ENCODE measurements at places on chromosomes 2 and 18. TPM values are rescaled to one million over a fixed set of nuclear protein-coding genes. Genes with fewer than 3 reads are reported as not detected.

DNA sequence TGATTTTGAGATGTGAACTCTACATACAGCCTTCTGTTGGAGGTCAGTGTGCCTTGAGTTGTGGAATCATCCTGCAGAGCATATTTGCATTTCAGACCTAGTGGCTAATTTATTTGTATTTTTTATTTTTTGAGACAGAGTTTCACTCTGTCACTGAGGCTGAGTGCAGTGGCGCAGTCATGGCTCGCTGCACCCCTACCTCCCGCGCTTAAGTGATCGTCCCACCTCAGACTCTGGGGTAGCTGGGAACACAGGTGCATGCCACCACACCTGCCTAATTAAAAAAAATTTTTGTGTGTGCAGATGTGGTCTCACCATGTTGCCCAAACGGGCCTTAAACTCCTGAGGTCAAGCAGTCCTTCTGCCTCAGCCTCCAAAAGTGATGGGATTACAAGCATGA, 104.4 kb downstream of the ASXL3 start:
- H3K4me1 ChIP-seq = no peaks in the 10 kb centered on the region
- no peak for DNase-seq
- no peaks in the 10 kb centered on the region for H3K36me3 ChIP-seq
- no peak overlapping the region for H3K4me3 ChIP-seq
- H3K27ac ChIP-seq = no peak overlapping the region

GRCh38 chr2:22692746-22693145, 692.2 kb upstream of the KLHL29 start:
- H3K27me3 ChIP-seq = no peaks in the 10 kb centered on the region
- H3K27ac ChIP-seq = no peak overlapping the region
- H3K36me3 ChIP-seq = no peaks in the 10 kb centered on the region
- H3K4me1 ChIP-seq = no peaks in the 10 kb centered on the region
- DNase-seq = no peak
- no peak overlapping the region for H3K4me3 ChIP-seq

GRCh38 chr18:24120676-24121075, 18.2 kb upstream of the CABYR start:
- H3K27ac ChIP-seq = no peak overlapping the region
- H3K4me1 ChIP-seq = no peaks in the 10 kb centered on the region
- H3K36me3 ChIP-seq = peaks cover 2% of the 10 kb centered on the region
- DNase-seq = no peak

Gene NPAS2
- 35.9 TPM for total RNA-seq

DNA sequence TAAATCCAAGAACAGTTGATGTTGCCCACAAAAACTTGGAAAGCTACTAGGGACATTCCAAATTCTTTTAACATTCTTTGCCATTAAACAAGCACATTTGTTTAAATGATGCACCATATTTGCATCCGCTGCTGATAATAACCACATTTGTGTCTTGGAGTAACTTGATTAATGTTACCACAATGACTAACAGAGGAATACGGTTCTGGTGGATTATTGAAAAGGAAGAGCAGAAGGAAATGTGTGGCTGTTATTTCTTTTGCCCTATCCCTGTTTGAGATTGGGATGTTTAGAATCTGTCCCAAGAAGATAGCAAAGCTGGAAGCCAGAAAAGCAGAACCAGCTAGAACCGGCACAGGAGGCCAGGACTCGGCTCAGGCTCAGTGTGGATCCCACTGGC, 39.2 kb upstream of the RASGRP3 start:
- no peak for DNase-seq
- no peak overlapping the region for H3K27ac ChIP-seq
- H3K4me3 ChIP-seq = no peak overlapping the region
- no peaks in the 10 kb centered on the region for H3K27me3 ChIP-seq

Gene ASPRV1
- total RNA-seq = 3.4 TPM

- no peak overlapping the region for H3K4me3 ChIP-seq
- no peak for DNase-seq
- no peaks in the 10 kb centered on the region for H3K4me1 ChIP-seq
- no peaks in the 10 kb centered on the region for H3K27me3 ChIP-seq
Observed at GRCh38 chr2:53670331-53670730, 97.3 kb upstream of the CHAC2 start.

GRCh38 chr2:222610746-222611145, 45.1 kb downstream of the FARSB start:
- no peaks in the 10 kb centered on the region for H3K4me1 ChIP-seq
- DNase-seq = no peak
- no peak overlapping the region for H3K27ac ChIP-seq
- no peaks in the 10 kb centered on the region for H3K27me3 ChIP-seq
- no peak overlapping the region for H3K4me3 ChIP-seq

Gene RAB6D
- total RNA-seq = not detected

- no peak for DNase-seq
- H3K36me3 ChIP-seq = peaks cover 1% of the 10 kb centered on the region
- H3K4me1 ChIP-seq = no peaks in the 10 kb centered on the region
Observed at GRCh38 chr2:190443055-190443454, 34.9 kb downstream of the MFSD6 start.

Gene CXCR4
- total RNA-seq = 18.1 TPM

DNA sequence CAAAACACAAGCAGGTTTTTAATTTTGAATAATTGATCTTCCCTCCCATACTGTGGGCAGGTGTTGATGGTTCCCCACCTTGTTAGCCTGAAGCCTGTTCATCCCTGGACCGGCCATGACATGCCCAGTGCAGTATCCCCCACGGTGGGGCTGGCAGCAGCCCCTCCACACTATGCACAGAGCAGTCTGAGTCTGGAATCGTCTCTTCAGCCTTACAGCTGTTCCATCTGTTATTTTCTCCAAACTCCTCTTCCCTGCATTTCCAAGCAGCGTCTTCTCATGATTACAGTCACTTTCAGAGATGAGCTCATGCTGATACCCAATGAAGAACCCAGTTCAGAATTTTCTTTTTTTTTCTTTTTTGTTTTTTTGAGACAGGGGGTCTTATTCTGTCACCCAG, 68.2 kb downstream of the ADI1 start:
- H3K4me1 ChIP-seq = no peaks in the 10 kb centered on the region
- H3K27ac ChIP-seq = no peak overlapping the region
- H3K4me3 ChIP-seq = no peak overlapping the region
- DNase-seq = no peak

Gene LIPG
- 9.1 TPM for total RNA-seq

Gene ALPP
- total RNA-seq = not detected

DNA sequence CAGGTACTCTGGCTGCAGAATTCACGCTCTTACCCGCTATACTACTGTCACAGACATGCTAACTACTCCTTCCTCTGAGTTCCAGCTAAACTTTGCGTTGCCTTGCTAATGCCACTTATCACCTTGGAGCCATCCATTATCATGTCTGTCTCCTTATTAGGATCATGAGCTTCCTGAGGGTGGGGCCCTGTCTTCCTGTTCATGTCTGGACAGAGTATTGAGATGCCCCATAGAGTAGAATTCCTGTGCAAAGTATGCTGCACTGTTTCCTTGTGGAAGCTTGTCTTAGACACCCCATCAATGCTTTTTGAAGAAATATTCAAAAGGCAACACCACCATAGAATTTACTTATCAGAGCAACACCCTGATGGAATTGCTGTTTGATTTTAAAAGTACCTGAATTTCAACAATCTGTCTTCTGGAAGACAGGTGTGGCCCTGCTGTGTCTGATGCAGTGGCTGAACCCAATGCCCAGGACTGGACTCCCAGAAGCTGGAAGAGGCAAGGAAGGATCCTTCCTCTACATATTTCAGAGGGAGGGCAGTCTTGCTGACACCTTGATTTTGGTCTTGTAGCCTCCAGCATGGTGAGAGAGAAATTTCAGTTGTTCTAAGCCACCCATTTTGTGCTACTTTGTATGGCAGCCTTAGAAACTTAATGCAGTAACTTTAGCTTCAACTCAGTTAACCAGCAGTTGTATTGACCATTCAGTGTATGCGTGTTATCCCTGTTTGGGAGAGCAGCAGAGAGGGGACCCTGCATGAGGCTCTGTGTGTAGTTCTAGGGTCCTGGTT, 5.6 kb downstream of the LAMA3 start:
- no peak for DNase-seq
- no peak overlapping the region for H3K4me3 ChIP-seq
- no peaks in the 10 kb centered on the region for H3K36me3 ChIP-seq

Measured in aorta (tissue), 5 donors.